ENCODE measurements at places on chromosomes 13 and 19.
A peak's percentile ranks its signal among the peaks of the same experiment; 100 is the strongest.

- DNase-seq = no peak
Observed at GRCh38 chr13:72620874-72621273, 106.6 kb downstream of the MZT1 start.

GRCh38 chr19:2993579-2993978, 16.2 kb downstream of the TLE6 start:
- DNase-seq = no peak

- no peak for DNase-seq
Observed at GRCh38 chr19:48029431-48029830, 14.4 kb downstream of the CABP5 start.

DNA sequence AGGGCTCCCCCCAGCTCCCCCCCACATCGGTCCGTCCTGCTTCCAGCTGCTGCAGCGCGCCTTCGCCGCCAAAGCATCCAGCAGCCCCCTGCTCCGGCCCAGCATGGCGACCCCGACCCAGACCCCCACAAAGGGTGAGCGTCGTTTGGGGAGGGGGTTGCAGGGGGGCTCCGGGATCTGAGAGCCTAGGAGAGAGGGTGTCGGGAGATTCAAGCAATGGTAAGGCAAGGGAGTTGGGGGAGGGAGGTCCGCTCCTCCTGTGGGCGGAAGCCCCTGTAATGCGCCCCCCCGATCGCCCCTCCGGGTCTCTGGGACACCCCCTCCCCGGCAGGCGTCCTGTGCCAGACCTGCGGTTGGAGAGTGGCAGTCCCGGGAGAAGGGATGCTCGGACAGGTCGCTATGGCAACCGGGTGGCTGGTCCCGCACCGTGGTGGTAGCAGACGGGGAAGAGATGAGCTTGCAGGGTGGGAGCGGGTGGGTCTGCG, at the start of gene FXYD7:
TSS of gene FXYD7 (plus strand) at position 25 of the 485 bp plus-strand sequence. CDS start at position 104, 79 bp downstream.
- no peak for DNase-seq

DNA sequence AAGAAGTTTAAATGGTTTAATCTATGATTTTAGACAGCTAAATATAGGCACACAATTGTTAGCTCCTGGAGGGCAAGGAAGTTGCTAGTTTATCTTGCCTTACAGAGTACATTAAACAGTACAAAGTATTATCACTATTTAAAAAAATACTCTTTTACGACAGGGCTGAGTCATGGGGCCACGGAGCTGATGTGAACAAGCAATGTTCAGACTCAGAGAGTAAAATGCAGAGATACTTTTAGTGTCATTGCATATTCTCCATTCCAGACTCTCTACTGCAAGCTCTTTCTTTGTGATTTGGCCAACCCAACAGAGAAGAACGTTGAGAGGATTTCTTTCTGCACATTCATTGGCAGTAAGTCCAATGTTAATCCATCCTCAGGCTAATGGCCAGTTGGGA, 352.4 kb downstream of the SPRY2 start:
- DNase-seq = peak; percentile 42

DNA sequence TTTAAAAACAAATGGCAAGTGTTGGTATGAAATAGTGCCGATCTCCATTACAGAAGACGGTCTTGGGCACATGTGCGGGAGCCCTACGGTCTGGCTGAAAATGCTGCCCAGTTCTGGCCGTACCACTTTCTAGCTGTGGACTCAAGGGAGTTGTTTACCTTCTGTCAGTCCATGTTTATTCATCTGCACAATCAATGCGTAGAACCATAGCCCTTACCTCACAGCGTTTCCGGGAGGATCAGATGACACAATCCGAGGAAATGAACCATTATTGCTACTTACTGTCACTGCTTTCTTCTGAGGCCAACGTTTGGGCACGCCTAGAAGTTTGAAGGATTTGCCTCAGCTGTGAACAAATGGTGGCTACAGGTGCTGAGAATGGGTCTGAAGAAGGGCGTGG, 31.2 kb downstream of the GADD45B start:
- peak; percentile 40 for DNase-seq

DNA sequence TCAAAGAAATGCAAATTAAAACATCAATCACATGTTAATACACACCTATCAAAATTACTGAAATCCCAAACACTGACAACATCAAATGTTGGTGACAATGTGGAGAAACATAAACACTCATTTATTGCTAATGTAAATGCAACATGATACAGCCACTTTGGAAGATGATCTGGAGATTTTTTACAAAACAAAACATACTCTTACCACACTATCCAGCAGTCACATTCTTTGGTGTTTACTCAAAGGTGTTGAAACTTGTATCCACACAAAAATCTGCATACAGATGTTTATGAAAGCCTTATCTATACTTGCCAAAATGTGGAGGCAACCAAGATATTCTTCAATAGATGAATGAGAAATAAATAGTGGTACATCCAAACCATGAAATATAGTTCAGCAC, 1219.5 kb upstream of the PCDH20 start:
- no peak for DNase-seq

GRCh38 chr13:40259899-40260298, 406.5 kb downstream of the FOXO1 start:
- DNase-seq = no peak

- DNase-seq = peak; percentile 52
Observed at GRCh38 chr19:12884926-12885748, 1.9 kb downstream of the KLF1 start.

GRCh38 chr19:4911786-4912672, 2.7 kb downstream of the UHRF1 start:
- DNase-seq = peak; percentile 100

GRCh38 chr13:85009447-85009846, 789.8 kb downstream of the SLITRK6 start:
- no peak for DNase-seq

- peak; percentile 36 for DNase-seq
Observed at GRCh38 chr19:4391701-4392483, 8.5 kb downstream of the SH3GL1 start.

DNA sequence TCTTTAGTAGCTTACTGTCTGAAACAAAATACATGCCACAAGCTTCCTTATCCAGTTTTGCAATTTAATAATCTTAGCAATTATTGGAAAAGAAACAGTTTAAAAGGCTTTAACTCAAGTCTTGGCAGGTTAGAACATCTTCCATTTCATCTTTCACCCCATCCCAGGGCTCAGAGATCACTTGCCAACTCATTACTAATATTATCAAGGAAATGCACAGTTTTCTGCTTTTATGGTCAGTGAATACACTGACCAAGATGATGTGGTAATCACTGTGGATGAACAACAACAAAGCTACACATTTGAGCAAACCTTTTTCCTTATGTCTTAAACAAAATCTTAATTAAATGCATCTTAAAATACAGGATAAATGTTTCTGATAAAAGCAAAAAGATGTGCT, 48.0 kb upstream of the ITM2B start:
- DNase-seq = no peak

GRCh38 chr13:33528896-33529295, 243.3 kb upstream of the STARD13 start:
- no peak for DNase-seq

GRCh38 chr13:76647550-76647949, 238.7 kb downstream of the KCTD12 start:
- peak; percentile 5 for DNase-seq

DNA sequence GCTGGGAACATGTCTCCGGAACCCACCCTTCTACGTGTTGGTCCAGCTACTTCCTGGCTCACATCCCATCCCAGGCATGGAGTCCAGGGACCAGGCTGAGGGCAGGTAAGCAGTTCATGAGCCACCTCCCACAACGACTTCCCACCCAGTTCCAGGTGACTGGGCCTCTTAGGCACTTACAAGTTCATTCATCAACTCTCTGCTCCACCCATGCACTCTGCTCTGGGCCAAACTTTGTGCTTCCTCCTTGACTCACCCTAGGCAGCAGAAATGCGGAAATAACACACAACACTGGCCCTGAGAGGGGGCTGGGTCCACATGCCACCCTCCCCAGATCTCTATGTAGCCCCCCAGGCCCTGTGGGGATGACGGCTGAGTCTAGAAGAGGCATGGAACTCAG, 20.5 kb downstream of the IQCN start:
- no peak for DNase-seq

GRCh38 chr13:61258185-61258584, 157.5 kb downstream of the PCDH20 start:
- no peak for DNase-seq

- DNase-seq = peak; percentile 54
Observed at GRCh38 chr13:64505336-64505910, 2724.7 kb downstream of the PCDH9 start.

GRCh38 chr13:112513761-112514160, 74.2 kb downstream of the TUBGCP3 start:
- DNase-seq = no peak

DNA sequence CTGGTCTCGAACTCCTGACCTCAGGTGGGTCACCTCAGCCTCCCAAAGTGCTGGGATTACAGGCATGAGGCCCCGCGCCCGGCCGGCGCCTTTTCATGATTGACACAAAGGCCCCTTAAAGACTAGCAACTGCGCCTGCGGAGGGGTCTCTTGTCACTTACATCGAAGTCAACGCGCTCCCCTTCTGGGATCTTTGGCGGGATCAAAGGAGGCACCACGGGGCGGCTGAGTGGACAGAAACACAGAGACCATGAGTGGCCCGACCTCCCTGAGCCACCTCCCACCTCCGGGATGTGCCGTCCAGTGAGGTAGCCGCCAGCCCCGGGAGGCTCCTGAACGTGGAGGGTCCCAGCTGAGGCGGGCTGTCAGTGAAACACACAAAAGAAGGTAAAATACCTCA, 7.3 kb downstream of the TNNT1 start:
- no peak for DNase-seq

GRCh38 chr13:29101409-29101808, 281.3 kb downstream of the MTUS2 start:
- no peak for DNase-seq

DNA sequence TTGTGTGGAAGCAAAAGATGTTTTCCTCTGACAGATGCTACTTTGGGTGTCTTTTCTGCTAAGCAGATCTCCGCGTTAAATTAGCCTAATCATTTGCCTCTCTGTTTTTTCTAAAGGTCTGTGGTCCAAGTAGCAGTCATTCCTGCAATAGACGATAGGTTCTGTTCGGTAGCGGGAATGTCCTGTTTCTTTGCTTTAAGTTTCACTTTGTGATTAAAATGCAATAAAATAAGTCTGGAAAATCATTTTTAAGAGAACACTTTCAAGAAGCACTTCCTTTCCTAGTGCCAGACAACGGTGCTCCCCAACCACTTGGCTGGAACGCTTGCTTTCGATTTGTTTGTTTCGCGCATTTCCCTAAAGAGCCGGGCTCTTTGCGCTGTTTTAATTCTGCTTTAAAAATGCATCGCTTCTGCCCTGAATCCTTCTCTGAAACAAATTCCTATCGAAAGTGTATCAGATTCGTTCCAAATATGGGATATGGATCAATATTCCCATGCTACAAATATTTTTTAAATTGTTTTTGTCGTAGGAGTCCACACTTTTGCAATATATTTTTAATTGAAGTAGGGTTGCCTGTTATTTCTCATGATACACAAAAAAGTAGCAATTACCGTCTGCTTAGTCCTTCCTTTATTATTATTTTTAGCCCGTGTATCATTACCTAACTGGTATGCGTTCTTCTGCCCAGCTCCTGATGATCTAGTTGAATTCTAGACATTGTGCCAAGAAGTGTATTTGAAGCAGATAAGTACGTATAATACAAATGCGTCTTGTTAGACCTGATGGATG, 14.2 kb downstream of the ZIC2 start:
- DNase-seq = peak; percentile 21

GRCh38 chr19:4257025-4257424, 10.1 kb downstream of the YJU2 start:
- DNase-seq = no peak

- DNase-seq = no peak
Observed at GRCh38 chr13:21594715-21595545, 9.0 kb downstream of the MICU2 start.

GRCh38 chr13:68509734-68510621, 1279.8 kb upstream of the PCDH9 start:
- no peak for DNase-seq

Measured in fibroblast of skin of scalp (primary cell).